Activated naive CD4-positive, alpha-beta T cell treated with anti-CD3 and anti-CD28 coated beads, Interleukin-2, amount 10 ng/mL, durations not matched to agents 7 days and 5 days (primary cell): ENCODE measurements at places on chromosomes 16 and 17.

GRCh38 chr16:54289945-54290832, 3.6 kb upstream of the IRX3 start:
- no peak for DNase-seq

DNA sequence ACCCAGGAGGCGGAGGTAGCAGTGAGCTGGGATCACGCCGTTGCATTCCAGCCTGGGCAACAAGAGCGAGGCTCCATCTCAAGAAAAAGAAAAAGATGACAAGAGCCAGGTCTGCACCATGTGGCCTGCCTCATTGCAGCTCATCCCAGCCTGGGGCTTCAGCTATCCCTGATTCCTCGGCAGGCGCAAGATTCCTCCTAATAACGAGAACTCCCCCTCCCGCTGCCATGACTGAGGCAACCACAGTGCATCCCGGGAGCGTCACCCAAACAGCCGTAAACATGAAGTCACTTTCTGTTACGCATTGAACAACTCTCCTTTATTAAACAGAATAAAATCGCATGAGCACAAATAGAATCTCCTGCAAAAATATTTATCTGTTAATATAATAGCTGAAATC, 120.6 kb downstream of the MGAT5B start:
- DNase-seq: no peak

GRCh38 chr16:26644912-26645543, 421.7 kb upstream of the C16orf82 start:
- peak; percentile 25 for DNase-seq

DNA sequence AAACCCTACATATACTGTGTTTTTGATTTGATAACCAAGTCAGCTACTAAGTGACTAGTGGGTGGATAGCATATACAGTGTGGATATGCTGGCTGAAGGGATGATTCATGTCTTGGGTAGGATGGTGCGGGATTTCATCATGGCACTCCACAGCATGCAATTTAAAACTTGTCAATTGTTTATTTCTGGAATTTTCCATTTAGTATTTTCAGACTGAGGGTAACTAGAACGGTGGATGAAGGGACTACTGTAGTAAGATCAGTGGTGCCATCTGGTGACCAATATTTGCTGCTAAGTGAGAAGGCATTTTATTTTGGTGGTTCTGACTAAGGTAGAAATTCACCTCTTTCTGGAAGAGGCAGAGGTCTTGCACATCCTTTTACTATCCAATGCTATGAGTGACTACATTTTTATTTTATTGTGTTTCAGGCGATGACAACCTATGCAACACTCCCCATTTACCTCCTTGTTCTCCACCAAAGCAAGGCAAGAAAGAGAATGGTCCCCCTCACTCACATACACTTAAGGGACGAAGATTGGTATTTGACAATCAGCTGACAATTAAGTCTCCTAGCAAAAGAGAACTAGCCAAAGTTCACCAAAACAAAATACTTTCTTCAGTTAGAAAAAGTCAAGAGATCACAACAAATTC, 3.1 kb downstream of the CDC6 start:
- peak; percentile 68 for DNase-seq

DNA sequence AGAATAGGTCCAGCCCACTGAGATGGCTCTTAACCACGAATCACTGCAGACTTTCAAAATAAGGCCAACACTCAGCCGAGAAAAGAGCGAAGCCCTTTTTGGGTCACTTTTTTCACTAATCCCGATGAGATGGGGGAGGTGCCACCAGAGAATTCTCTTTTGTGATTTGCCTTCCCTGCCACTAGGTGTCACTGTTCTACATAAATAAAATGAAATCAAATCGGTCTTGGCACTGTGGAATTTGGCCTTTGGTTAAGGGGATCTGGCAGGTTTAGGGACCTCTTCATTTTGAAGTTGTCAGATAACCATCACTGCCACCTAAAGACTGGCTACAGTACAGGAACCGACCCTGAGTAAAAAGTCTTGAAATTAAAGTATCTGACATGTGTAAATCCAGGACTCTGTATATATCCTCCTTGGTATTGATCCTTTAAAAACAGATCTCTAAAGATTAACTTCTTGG, 147.0 kb downstream of the HS3ST4 start:
- peak; percentile 36 for DNase-seq

DNA sequence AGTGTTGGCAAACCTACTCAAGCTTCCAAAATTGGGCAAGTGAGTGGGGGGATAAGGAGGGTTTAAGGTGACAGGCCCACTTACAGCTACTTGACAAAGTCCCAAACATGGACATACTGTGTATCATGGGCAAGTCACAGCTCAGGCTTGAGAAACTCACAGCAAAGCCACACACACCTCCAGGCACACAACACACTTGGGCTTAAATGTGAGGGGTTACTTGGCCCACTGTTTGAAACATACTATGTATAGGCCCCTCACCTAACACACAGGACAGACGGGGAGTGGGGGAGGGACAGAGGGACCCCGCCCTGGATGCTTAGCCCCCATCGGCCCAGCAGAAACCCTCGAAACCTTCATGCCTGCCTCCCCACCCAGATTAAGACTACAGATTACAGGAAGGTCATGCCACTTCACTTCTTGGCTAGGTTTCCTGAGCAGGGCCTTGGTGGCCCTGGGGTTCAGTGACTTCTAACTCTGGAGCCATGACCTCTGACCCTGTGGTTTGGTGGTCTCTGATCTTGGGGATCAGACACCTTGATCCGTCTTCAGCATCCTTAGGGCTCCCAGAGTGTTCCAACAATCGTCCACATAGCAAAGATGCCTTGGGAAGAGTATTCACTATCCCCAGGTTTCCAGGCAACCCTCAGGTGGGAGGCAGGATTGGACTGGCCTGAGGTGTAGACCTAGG, 2.3 kb upstream of the SAMD14 start:
- DNase-seq: no peak

DNA sequence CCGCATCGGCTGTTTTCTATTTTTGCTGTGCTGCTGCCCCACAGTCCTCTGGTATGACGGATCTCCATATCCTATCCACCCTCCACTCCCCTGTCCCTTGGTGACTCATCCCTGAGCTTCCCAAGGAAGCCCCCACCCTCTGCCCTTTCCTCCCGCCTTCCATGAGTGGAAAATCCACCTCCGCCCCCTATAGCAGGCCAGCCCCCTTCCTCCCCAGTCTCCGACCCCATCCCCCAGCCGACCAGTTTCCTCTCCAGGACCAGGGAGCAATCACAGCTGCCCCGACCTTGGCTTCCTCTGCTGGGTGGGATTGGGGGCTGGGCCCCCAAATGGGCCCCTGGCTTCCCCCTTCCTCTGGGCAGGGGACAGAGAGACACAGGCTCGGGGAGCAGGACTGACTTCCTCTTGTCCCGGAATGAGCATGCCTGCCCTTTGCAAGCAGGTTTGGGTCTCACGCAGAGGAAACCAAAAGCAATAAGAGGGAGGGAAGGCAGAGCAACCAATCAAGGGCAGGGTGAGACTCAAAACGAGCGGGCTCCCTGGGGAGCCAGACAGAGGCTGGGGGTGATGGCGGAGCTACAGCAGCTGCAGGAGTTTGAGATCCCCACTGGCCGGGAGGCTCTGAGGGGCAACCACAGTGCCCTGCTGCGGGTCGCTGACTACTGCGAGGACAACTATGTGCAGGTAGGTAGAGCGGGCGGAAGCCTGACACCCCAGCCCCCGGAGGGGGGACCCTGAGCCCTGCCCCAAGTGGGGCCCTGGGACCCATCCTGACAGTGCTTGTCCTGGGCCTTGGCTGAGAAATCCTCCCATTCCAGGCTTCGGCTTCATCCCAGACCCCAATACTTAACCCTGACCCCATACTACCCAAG, at the start of the genes ABI3 and GNGT2:
Gene ABI3, plus strand, starts transcription at position 550 of the 872 bp plus-strand sequence. Its CDS starts 18 bp downstream, at position 568.
Gene GNGT2, minus strand, starts transcription at position 417 of the 872 bp plus-strand sequence. CDS start 3,152 bp downstream, outside the sequence.
- DNase-seq: peak; percentile 80

DNA sequence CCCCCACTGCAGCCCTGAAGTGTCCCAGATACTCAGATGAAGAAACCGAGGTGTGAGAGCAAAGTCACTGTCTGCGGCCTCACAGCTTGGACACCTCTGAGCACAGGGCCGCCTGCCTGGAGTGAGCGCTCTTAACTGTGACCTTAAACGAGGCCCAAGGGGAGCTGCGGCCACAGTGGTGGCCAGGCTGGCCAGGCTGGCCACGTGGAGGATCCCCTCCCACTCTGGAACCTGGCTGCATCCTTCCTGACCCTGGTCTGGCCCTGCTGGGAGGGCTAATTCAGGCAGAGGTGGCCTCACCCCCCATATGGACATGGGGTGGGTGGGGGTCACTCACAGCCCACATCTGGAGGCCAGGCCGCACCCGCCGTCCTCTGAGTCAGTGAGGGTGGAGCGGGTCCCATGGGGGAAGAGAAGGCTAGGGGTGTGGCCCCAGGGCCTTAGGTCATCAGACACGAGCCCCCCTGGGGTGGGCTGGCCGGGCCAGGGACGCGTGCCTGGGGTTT, 6.6 kb downstream of the VASN start:
- DNase-seq: no peak

GRCh38 chr16:24939738-24940137, 75.4 kb downstream of the ARHGAP17 start:
- DNase-seq: no peak

- DNase-seq: peak; percentile 66
These were observed at the start of gene RAB37 for GRCh38 chr17:74736513-74737298. Gene RAB37, plus strand, starts transcription at chr17:74737256. Its CDS starts 17 bp downstream, at chr17:74737273.

DNA sequence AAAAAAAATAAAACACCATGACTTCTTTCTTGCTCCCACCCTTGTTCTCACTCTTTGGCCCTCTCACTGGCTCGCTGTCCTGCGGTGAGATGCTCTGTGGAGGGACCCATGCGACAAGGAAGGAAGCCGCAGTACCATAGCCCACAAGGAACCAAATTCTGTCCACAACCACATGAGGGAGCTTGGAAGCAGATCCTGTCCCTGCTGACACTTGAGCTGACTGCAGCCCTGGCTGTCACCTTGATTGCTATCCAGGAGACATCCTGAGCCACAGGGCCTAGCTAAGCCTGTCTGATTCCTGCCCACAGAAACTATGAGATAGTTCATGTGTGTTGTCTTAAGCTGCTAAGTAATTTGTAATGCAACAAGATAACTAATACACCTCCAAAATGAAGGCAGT, 4.8 kb upstream of the MT2A start:
- DNase-seq: peak; percentile 52
